B cell (primary cell): ENCODE measurements at places on chromosomes 7 and 10.
A peak's percentile ranks its signal among the peaks of the same experiment; 100 is the strongest.

DNA sequence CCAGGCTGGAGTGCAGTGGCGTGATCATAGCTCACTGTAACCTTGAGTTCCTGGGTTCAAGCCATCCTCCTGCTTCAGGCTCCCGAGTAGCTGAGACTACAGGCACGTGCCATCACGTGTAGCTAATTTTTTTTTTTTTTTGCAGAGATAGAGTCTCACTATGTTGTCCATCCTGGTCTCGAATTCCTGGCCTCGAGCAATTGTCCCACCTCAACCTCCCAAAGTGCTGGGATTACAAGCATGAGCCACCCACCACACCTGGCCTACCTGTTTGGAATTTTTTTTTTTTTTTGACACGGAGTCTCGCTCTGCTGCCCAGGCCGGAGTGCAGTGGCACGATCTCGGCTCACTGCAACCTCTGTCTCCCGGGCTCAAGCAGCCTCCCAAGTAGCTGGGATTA, 117.1 kb upstream of the PARD3 start:
- DNase-seq = no peak

- no peak for DNase-seq
These were observed 243.0 kb downstream of the BICC1 start for GRCh38 chr10:58755677-58756076.

GRCh38 chr7:146346096-146346495, 229.5 kb downstream of the CNTNAP2 start:
- no peak for DNase-seq

- DNase-seq = no peak
These were observed 39.3 kb downstream of the C1GALT1 start for GRCh38 chr7:7221599-7222038.

DNA sequence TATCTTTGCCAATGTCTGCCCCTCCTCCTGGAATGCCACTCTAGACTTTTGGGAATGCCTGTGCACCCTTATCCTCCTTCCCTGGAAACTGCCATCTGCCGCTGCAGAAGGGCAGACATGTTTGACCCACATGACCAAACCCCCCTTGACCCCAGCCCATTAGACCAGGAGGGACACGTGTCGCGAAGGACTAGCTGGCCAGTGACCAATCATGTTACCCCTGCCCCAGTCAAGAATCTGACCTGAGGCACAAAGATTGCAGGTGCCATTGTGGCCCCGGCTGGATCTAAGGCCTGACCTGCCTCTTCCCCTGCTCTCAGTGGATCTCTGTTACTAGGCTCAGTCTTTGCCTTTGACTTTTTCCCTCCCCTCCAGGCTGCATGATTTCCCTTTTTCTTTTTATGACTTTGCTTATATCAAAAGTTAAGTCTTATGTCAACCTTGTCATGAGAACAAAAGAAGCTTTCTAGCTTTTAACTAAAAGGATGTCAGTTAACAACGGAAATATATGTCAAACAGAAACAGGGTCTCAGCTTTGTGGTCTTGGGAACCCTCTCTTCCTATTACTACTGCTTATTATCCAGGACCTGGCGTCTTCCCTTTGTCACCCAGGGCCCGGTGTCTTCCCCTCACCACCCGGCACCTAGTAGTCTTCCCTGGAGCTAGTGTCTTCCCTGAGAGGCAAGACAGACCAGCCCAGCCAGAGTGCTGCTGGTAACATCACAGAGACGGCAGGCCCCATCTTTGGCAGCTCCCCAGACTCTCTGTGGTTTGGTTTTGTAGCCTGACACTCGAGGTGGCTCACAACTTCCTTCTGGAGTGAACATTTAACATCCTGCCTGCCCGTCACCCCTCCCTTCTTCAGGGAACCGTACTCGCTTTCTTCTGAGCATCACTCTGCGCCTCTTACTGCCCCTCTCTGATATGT, 24.4 kb upstream of the PPIF start:
- peak; percentile 51 for DNase-seq

DNA sequence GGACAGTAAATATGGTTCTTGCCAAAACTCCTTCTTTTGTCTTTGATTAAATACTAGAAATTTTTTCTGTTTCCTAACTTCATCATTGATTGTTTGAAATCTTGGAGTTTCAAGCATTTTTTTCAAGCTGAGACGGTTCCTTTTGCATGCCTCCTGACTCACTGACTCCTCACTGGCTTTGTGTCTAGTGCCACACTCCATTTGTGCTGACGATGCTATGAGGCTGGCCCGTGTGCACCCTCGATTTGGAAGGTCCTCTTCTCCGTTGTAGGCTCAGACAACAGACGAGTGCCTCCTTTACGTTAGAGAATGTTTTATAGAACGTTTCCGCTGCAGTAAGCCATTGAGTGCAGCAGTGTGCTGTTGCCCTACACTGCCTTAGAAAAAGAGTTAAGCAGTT, 10.8 kb upstream of the CSGALNACT2 start:
- DNase-seq = no peak

DNA sequence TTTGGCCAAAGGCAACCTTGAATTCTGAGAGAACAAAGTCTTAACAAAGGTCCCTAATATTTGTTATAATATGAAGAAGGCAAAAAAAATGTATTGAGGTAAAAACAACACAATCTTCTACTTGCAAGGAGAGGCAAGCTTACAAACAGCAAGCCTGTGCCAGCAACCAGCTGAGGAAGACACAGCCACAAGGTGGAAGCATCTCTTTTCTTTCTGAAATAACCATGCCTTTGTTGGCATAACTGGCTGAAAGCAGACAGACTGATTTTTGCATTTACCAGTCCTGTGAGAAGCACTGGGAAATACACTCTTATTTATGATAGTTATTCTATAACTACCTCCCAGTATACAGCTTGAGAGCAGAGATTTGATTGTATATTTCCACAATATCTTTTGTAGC, 292.0 kb downstream of the PHTF2 start:
- DNase-seq = no peak

- no peak for DNase-seq
These were observed 54.7 kb downstream of the CHRM2 start for GRCh38 chr7:136923111-136923667.

GRCh38 chr7:24721481-24722001, 35.7 kb downstream of the GSDME start:
- peak; percentile 26 for DNase-seq

DNA sequence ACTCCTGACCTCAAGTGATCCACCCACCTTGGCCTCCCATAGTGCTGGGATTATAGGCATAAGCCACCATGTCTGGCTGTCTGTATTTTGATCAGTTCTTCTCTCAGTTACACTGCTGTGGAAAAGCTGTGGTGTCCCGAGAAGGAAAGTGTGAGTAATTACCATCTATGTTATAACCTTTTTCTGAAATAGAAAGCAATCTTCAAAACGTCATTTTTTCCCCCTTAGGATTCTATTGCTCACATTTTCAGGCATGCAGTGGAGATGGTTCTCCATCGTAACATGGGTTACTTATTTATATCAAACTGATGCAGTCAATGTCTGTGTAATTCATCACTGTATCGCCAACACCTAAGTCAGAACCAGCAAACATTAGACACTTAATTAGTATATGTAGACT, 103.5 kb upstream of the FAM3C start:
- DNase-seq = no peak

DNA sequence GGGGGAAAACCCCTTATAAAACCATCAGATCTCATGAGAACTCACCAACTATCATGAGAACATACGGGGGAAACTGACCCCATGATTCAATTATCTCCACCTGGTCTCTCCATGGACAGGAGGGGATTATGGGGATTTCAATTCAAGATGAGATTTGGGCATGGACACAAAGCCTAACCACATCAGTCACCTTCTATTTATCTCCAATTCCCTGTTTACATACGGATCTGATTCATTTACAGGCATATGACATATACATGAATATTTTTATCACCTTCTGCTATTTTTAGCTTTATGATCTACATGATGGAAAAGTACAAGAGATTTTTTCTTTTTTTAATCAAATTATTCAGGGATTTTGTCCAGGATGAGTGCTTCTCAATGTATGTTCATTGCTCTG, 944.5 kb downstream of the REEP3 start:
- DNase-seq = no peak

GRCh38 chr7:30027065-30027456, 559 bp upstream of the FKBP14 start:
- peak; percentile 76 for DNase-seq

- DNase-seq = no peak
These were observed 29.7 kb upstream of the GTF2I start for GRCh38 chr7:74627661-74628411.

GRCh38 chr10:3868271-3868664, 83.3 kb upstream of the KLF6 start:
- peak; percentile 32 for DNase-seq

GRCh38 chr7:112945046-112945445, 141.6 kb downstream of the GPR85 start:
- no peak for DNase-seq

DNA sequence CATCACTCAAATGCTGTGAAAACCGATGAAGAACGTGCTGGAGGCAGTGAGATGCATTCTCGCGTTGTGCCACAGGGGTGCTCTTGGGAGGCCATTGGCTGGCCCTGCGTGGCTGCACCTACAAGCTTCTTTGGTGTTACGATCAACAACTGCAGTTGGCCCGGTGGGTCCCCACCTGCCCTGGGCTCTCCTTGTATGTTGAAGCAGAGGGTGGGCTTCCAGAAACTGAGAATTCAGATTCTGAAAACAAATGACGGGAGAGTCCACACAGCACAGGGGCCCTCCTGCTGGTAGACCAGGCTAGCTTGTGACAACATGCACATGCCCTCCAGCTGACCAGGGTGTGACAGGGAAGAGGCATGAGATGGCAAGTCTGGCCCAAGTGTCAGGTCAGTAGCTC, 23.7 kb upstream of the DDC start:
- no peak for DNase-seq

DNA sequence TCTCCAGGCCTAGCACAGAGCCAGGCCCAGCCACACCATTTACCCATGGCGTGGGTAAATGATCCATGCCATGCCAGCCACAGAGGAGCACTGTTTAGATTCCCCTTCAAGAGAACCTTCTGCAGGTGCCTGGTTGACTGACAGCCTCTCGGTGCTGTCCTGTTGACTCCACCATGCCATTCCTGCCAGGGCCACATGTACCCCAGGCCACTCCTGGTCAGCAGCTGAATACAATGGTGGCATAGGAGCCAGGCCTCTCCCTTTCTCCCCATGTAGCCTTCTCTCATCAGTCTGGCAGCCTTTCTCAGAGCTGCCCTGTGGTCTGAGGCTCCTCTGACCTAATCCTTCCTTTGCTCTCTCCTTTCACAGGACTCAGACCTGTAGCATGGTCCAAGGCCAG, 39.2 kb upstream of the GPAM start:
- no peak for DNase-seq

- DNase-seq = no peak
These were observed 4.1 kb downstream of the JCAD start for GRCh38 chr10:30055226-30055662.

DNA sequence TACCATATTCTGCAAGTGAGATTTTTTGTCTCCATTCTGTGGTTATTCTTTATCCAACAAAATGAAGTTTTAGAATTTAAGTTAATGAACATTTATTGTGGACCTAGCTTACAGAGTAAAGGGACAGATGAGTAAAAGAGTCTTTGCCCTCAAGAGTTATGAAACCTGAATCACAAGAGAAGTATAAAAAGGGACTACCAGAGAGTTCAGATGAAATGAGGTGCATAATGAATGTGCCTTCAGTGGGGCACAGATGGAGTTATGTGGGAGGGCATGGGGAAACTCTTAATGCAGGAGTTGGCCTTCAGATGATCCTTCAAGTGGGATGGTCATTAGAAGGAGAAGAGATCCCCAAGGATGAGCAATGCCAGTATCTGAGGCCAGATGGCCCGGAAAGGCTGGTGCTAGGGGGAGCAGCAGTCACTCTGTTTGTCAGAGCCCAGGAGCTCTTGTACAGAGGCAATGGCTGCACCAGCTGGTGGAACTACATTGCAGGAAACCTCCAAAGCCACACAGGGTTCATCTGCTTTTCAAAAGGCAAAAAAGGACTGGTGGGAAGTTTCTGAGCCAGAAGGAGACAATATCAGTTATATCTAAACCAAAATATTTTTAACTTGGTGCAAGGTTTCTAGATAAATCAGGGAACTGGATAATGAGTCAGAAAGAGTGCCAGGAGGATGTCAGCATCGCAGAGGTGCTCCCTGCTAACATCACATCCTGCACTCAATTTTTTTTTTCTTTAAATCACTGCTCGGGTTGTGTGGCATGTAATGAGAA, 162.0 kb downstream of the KLF6 start:
- no peak for DNase-seq

- no peak for DNase-seq
These were observed 45.5 kb downstream of the CASTOR2 start for GRCh38 chr7:75010036-75010435.

DNA sequence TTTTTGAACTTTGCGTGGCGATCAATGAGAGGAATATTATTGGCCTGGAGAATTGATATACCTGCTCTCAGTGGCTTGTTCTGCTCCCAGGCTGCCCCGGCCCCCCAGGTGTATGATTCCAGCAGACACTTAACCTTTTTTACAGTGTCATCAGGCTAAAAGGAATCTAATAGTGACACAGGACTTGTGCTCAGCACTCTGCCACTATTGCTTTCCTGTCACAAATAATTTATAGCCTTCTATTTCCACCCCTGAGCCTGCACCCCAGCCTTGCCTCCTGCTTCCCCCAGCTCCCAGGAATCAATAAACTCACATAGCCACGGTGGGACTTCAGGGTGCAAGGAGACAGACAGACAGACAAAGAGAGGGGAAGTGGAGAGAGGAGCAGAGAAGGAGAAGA, 28.3 kb downstream of the PAX2 start:
- no peak for DNase-seq

DNA sequence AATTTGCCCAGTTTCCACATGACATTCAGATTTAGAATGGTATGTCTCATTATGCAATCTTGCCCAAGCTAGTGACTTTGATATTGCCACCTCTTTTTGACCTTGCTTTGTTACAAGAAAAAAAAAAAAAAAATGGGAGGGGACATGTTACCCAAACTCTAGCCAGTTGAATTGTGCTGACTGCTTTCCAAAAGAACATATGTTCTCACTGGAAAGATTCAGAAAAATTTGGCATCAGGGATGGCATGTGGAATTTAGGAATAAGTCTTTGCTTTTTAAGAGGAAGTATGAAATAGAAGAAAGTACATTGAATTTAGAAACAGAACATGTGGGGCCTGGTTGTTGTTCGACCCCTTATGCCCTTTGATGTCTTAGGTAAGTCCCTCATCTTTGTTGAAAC, 846.8 kb downstream of the NRG3 start:
- no peak for DNase-seq

DNA sequence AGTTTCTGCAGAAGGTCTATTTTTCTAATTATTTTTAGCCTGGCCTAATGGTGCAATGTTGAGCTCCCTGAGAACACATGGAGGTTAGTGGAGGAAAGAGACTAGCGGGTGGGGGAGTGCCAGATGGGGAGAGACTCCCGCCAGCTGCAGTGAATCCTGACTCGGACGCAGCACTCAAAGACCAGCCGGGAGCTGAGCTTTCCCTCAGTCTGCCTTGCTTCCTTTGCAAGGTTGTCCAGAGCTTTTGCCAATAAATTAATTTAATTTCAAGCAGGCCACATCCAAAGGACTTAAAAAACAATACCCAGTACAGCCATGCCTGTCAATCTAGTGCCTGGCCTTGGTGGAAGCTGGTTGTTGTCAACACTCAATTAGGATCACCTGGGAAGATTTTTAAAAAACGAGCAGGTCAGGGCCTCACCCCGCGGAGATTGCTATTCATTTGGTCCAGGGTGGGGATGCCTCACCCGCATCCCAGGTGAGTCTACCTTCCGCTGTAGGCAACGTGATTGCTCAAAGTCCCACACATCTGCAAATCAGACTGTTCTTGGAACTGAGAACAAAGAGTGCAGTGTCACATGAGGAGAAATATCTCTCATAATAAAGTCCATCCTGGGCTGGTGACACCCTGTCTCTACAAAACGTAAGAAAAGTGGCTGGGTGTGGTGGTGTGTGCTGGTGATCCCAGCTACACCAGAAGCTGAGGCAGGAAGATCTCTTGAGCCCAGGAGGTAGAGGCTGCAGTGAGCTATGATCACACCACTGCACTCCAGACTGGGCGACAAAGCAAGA, 4.0 kb downstream of the CLRN3 start:
- DNase-seq = no peak
